ENCODE measurements at places on chromosomes 7 and 10.

DNA sequence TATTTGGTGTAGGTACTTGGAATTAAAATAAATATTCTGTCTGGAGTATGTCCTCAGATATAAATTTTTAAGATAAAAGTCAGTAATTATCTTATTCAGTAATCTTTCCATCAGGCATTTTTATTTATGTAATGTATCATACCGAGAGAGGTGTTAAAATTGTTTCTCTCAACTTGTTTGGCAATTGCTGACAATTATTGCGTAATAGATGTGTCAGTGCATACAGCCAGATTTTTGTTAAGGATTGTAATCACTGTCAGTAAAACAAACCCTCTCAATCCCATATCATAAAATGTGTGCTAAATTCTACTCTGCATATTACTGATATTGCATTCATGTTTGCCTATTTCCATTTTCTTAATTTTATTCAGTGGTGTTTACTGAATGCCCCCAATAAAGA, 69.2 kb downstream of the CNTNAP2 start:
- DNase-seq: no peak

DNA sequence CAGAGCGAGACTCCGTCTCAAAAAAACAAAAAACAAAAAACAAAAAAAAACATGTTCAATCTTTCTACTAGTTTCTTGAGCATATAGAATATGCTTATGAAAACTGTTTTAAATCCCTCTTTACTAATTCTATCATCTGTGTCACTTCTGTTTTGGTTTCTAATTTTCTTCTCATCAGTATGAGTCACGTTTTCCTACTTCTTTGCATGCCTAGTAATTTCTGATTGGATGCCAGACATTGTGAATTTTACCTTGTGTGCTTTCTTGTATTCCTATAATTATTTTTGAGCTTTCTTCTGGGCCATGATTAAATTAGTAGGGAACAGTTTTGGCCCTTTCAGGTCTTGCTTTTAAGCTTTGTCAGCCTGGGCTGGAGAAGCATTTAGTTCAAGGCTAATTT, 9.9 kb downstream of the MICU1 start:
- no peak for DNase-seq

DNA sequence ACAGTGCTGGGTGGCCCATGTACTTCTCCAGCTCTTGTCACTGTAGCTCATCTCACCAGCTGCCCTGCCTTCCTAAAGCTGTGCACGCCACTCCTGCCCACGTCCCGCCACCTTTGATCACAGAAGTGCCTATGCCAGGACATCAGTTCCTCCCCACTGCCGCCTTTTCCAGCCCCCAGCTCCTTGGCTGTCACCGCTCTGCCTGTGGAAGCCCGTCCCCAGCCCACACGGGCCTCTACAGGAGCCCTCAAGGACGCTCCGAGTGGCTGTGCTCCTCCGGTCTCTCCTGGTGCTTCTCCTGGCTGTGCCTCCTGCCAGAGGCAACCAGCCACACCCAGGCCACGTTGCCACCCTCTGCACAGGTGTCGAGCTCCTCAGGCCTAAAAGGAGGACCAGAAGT, 19.3 kb upstream of the INMT start:
- no peak for DNase-seq

GRCh38 chr10:33799944-33800323, 465.5 kb upstream of the NRP1 start:
- no peak for DNase-seq

GRCh38 chr10:92486637-92487036, 87.3 kb downstream of the IDE start:
- peak; percentile 42 for DNase-seq

All from erythroblast (primary cell).